ENCODE measurements at places on chromosomes 12 and 14. TPM values are rescaled to one million over a fixed set of nuclear protein-coding genes. Genes with fewer than 3 reads are reported as not detected.

The KRT79 gene
- not detected for total RNA-seq

The LIN7A gene
- 0.41 TPM for total RNA-seq

The TMEM233 gene
- 2.7 TPM for total RNA-seq

The SIX1 gene
- total RNA-seq: 5.1 TPM

The LALBA gene
- not detected for total RNA-seq

GRCh38 chr12:29794862-29795261, 11.1 kb upstream of the TMTC1 start:
- no peaks in the 10 kb centered on the region for H3K36me3 ChIP-seq
- DNase-seq: no peak
- peaks cover 20% of the 10 kb centered on the region for H3K4me1 ChIP-seq

GRCh38 chr12:13227191-13227590, 30.7 kb downstream of the EMP1 start:
- no peak overlapping the region for H3K27ac ChIP-seq
- no peaks in the 10 kb centered on the region for H3K4me1 ChIP-seq
- no peak for DNase-seq
- no peak overlapping the region for H3K4me3 ChIP-seq
- no peaks in the 10 kb centered on the region for H3K27me3 ChIP-seq

DNA sequence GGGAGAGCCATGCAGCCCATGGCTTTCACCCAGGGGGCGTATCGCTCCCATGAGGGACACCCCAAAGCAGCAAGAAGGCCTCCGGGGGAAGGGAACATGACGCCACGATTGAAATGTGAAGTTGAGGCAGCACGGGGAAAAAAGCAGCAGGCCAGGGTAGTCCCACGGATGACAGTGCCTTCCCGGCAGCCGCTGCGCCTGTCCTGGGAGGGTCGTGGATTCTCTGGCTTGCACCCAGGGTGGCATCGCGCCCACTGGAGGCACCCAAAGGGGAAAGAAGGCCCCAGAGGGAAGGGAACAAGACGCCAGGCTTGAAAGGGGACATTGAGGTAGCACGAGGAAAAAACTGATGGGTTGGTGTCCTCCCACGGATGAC, 161.6 kb upstream of the ALG10B start:
- no peaks in the 10 kb centered on the region for H3K36me3 ChIP-seq
- no peaks in the 10 kb centered on the region for H3K4me1 ChIP-seq
- no peak overlapping the region for H3K27ac ChIP-seq
- H3K27me3 ChIP-seq: no peaks in the 10 kb centered on the region
- no peak overlapping the region for H3K4me3 ChIP-seq

DNA sequence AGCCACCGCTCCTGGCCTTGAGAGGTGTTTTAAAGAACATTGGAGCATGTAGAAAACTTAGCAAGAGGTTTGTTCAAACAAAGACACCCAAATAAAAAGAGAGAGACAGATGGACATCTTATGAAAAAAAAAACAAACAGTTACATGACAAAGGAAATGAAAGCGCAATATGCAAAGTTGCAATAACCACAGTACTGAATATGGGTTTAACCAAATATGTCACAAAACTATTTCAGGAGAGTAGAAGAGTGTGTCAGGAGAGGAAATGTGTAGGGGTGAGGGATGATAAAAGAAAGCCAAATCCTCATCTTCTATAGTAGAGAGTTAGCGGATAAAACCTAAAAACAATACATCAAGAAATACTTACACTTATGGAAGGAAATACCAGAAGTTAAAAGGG, 98.4 kb downstream of the GTF2A1 start:
- no peaks in the 10 kb centered on the region for H3K4me1 ChIP-seq
- no peak overlapping the region for H3K4me3 ChIP-seq
- no peak overlapping the region for H3K27ac ChIP-seq

GRCh38 chr14:76784881-76785280, 23.6 kb downstream of the VASH1 start:
- peaks cover 14% of the 10 kb centered on the region for H3K36me3 ChIP-seq
- no peaks in the 10 kb centered on the region for H3K27me3 ChIP-seq
- H3K4me1 ChIP-seq: peaks cover 54% of the 10 kb centered on the region
- no peak overlapping the region for H3K27ac ChIP-seq

DNA sequence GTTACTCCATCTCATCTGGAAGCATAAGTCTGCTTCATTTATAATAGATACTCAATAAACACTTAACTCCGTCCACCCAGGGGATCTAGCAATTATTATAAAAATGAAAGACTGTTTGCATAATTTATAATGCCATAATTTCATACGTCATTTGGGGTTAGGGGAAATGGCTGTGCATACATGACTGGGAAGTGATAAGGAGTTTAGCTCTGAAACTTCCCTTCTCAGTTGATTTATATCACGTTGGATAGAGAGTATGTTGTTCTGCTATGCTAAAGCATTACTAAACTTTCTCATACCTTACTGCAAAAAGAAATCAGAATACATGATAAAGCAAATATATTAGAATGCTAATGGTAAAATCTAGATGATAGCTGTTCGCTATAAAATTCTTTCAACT, 90.4 kb upstream of the DYNC1H1 start:
- no peaks in the 10 kb centered on the region for H3K27me3 ChIP-seq
- DNase-seq: no peak
- H3K4me1 ChIP-seq: peaks cover 6% of the 10 kb centered on the region
- H3K4me3 ChIP-seq: no peak overlapping the region
- no peak overlapping the region for H3K27ac ChIP-seq

- DNase-seq: peak; percentile 21
- H3K4me3 ChIP-seq: no peak overlapping the region
- H3K36me3 ChIP-seq: no peaks in the 10 kb centered on the region
- H3K27ac ChIP-seq: no peak overlapping the region
Observed at GRCh38 chr14:59688224-59689170, 111.9 kb upstream of the CCDC175 start.

DNA sequence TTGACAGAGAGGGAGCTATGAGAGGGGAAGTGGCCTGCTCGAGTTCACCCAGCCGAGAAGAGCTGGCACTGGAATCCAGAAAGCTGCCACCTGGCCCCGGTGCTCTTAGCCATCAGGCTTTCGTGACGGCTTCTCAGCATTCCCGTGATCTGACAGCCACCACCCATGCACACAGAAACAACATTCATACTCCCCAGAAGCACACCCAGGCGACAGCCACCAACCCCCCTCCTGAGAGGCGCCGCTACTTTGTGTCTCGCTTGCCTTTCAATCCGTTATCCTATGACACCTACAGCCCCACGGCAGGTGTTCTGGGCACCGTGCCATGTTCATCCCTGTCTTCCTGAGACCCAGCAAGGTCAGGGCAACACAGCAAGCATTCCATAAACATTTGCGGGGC, 31.4 kb downstream of the PSMC1 start:
- no peak overlapping the region for H3K4me3 ChIP-seq
- no peaks in the 10 kb centered on the region for H3K27me3 ChIP-seq
- DNase-seq: no peak

GRCh38 chr12:644818-645552, 18.3 kb downstream of the NINJ2 start:
- DNase-seq: no peak
- no peak overlapping the region for H3K4me3 ChIP-seq
- H3K36me3 ChIP-seq: no peaks in the 10 kb centered on the region
- no peaks in the 10 kb centered on the region for H3K27me3 ChIP-seq
- peaks cover 49% of the 10 kb centered on the region for H3K4me1 ChIP-seq
- peak overlapping the region; percentile 95 for H3K27ac ChIP-seq

DNA sequence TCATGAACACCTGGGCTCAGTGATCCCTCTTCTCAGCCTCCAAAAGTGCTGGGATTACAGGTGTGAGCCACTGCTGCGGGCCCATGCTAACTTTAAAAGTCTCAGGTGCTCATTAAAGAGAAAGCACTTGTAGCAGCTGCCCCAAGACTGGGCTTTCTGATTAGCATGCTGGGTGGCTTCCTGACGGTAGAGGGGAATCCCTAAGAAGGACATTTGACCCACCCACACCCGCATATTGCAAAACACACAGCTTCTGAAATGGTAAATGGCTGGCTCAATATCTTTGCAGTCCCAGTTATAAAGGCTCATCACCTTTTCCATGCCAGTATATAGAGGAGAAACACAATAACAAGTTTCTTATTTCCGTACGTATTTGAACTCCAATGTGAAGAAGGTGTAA, 19.3 kb upstream of the BICD1 start:
- DNase-seq: no peak
- no peaks in the 10 kb centered on the region for H3K27me3 ChIP-seq
- no peak overlapping the region for H3K27ac ChIP-seq
- no peaks in the 10 kb centered on the region for H3K4me1 ChIP-seq

DNA sequence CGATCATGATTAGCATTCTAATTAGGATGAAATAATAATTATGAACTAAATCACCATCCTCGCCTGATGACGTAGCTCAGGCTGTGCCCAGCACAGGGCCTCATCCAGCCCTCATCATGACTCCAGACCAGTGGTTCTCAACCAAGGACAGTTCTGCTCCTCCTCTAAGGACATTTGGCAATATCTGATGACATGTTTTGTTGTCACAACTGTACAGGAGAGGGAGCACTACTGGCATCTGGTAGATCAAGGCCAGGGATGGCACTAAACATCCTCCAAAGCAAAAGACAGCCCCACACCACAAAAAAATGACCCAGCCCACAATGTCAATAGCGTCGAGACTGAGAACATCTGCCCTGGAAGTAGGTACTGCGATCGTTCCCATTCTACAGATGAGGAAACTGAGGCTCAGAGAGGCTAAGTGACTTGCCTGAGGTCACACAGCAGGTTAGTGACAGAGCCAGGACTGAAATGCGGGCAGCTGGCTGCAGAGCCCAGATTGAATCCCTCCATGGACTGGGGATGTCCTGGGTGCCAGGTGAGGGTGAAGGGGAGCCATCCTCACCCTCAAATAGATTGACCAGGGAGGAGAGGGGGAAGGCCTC, 15.5 kb downstream of the TRPV4 start:
- DNase-seq: no peak
- no peak overlapping the region for H3K4me3 ChIP-seq

- H3K4me3 ChIP-seq: peak overlapping the region; percentile 66
- no peak overlapping the region for H3K27ac ChIP-seq
- no peak for DNase-seq
- peaks cover 24% of the 10 kb centered on the region for H3K4me1 ChIP-seq
- H3K36me3 ChIP-seq: no peaks in the 10 kb centered on the region
Observed at GRCh38 chr14:36520601-36521525, 831 bp upstream of the NKX2-1 start.

DNA sequence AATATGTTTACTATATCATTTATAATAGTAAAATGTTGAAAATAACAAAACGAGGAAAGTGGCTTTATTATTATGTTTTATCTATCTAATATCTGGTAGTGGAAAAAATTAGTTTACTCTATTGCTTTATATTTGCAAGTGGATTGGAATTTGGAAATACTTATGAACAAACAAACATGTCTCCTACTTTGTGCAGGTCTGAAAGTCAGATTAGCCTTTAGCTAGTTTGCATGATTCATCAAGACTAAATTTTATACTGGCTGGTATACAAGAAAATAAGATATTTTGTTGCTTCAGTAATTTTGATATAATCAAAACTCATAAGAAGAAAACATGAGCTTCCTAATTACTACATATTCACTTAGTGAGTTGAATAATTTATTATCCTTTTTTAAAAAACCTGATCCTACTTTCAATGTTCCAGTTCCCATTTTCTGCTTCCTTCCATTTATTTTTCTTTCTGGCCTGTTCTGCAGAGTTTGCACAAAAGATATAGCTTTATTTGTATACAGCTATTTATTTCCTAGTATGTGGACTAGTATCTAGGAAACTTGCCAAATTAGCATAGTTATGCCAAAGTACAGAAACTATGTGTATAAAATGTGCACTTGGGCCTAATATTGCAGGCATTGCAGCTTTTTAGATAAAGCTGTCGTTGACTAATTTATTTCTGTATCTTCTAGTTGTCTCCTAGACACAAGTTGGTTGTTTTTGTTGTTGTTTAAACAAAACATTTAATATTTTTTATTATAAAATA, 122.0 kb downstream of the AKAP6 start:
- H3K27me3 ChIP-seq: no peaks in the 10 kb centered on the region
- H3K27ac ChIP-seq: no peak overlapping the region
- DNase-seq: no peak
- no peak overlapping the region for H3K4me3 ChIP-seq
- H3K4me1 ChIP-seq: peaks cover 62% of the 10 kb centered on the region

- no peaks in the 10 kb centered on the region for H3K4me1 ChIP-seq
- no peaks in the 10 kb centered on the region for H3K36me3 ChIP-seq
- DNase-seq: no peak
- no peaks in the 10 kb centered on the region for H3K27me3 ChIP-seq
- H3K4me3 ChIP-seq: no peak overlapping the region
Observed at GRCh38 chr14:105187935-105188524, 6.9 kb upstream of the NUDT14 start.

DNA sequence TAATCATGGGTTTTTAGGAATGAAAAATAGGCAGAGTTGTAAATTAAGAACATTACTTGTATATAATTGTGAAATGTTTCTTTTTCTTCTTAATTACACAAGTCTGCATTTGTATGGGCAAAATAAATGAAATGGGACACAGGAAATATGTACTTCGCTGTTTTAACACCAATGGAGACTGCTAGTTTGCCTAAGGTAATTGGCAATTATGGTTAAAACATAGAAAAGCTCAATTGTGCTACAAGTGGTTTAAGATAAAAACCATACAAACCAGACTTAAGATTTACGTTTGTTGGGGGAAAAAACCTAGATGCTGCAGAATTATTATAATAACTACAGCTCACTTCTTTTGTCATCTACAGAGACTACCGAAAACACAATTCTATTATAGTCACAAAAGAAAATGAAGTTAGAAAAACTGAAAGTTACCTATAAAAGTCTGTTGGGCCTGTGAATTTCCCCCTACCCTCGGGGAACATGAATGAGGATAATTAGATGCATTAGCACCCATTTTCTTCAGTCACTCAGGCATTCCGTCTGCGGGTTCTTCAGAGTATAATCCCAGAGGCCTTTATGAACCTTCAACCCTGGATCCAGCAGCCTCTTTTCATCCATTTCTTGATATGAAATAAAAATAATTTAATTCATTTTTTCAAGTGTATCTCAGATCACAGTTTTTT, 37.2 kb downstream of the BTBD7 start:
- no peak for DNase-seq
- H3K4me1 ChIP-seq: peaks cover 10% of the 10 kb centered on the region
- peaks cover 11% of the 10 kb centered on the region for H3K36me3 ChIP-seq
- no peak overlapping the region for H3K4me3 ChIP-seq
- no peak overlapping the region for H3K27ac ChIP-seq

- H3K27ac ChIP-seq: no peak overlapping the region
- no peak overlapping the region for H3K4me3 ChIP-seq
- H3K36me3 ChIP-seq: no peaks in the 10 kb centered on the region
- no peak for DNase-seq
- H3K27me3 ChIP-seq: no peaks in the 10 kb centered on the region
Observed at GRCh38 chr12:52627395-52628110, 9.2 kb upstream of the KRT73 start.

Data from thoracic aorta (tissue), 2 donors.